ENCODE measurements at places on chromosomes 6 and 20.

DNA sequence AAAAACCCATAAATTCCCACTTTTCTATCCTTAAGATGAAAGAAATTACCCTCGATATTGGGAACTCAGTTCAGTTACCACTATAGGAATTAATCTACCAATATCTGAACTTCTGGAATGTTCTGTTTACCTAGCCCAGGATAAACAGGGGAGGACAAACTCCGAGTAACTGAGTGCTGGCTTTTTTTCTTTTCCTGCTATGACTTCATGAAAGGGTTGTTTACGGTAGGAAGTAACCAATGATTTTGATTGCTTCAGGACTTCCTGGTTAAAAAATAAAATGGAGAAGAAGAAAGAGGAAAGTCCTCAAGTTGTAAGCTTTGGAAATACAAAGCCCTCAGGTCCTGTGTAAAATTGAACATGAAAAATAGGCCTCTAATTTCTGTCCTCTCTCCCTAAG, 167.7 kb downstream of the ZNF217 start:
- no peak for DNase-seq

- no peak for DNase-seq
These were observed 154.5 kb downstream of the CFAP61 start for GRCh38 chr20:20206788-20207187.

DNA sequence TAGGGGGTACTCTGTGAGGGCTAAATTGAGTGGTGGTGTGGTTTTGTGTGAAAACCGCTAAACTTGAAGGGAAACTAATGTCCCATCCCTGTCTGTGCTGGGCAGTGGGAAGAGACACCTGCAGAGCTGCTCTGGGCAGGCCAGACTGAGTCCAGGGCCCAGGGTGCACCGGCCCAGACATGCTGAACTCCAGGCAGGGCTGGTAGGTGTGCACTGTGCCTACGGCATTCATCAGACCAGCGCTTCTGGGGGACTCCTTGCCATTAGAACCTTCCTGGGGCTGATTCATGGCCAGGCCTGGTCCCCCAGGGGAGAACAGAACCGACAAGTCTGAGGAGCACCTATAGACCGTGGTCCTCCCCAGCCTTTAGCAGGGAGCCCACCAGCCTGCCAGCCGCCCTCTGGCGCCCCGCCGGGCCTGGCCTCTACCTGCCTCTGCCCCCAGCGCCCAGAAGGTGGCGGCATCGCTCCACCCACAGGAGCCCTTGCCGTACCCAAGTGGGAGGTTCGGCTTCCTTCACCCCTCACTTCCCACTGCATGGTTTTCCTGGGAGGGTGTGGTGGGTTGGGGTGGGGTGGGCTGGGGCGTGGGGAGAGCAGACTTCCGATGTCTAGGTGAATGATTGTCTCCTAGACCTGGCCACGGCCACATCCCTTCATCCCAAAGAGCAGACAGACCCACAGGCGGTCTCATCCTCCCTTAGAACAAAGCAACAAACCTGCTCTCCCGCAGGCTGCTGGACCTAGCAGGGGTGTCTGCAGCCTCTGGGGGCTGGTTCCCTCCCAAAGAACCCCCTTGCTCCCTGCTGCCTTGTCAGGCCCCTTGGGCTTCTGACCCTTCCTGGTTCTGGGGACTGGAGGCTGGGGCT, 15.5 kb downstream of the CCDC167 start:
- DNase-seq = peak; percentile 88

DNA sequence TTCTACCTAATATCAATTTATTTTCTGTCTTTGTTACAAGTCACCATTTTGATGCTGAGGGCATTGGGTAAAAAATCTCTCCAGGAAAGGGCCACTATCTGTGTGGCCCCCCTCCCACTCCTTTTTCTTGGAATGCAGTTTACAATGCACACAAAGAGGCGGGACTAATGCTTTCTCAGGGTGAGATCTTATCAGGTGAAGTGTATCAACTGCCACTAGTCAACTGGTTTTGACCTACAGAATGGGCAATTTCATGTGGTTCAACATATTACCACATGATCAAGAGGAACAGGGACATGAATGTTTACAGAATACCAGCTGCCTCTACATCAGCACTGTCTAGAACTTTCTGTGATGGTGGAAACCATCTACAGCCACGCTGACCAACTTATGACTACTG, 3.7 kb downstream of the RRBP1 start:
- DNase-seq = no peak

- no peak for DNase-seq
These were observed 9.7 kb upstream of the SLCO4A1 start for GRCh38 chr20:62632575-62633090.

DNA sequence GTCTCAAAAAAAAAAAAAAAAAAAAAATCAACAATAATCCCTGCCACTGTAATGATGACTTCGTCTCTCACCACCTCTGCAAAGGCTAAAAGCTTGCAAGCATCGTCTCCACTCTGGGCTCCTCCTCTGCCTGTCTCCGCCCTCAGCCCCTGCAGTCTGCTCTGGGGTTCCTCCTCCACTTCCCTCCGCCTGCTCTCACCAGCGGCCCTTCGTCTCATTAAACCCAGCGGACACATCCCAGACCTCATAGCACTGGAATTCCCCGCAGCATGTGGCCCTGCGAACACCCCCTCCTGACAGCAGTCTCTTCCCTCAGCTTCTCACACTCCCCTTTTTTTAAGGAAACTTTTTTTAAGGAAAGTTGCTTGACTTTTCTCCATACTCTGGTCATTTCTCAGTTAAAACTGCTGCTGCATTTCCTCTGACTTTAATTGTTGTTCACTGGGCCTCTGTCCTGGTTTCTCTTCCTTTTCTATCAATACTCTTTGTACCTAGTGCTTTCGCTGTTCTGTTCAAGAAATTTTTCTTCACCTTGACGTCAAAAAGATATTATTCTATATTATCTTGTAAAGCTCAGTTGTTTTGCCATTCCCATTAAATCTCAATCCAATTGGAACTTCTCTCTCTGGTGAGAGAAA, 70.9 kb upstream of the PLEKHG1 start:
- DNase-seq = no peak

GRCh38 chr6:30819297-30819917, 64.9 kb upstream of the DDR1 start:
- DNase-seq = no peak

GRCh38 chr6:167826896-167827582, at the start of gene AFDN:
Gene AFDN, plus strand, starts transcription at chr6:167826911. Its CDS starts 222 bp downstream, at chr6:167827133.
- DNase-seq = peak; percentile 45

- DNase-seq = no peak
These were observed 575.9 kb upstream of the JAG1 start for GRCh38 chr20:11249683-11250082.

- DNase-seq = no peak
These were observed 98.3 kb downstream of the MACROD2 start for GRCh38 chr20:14093652-14094051.

DNA sequence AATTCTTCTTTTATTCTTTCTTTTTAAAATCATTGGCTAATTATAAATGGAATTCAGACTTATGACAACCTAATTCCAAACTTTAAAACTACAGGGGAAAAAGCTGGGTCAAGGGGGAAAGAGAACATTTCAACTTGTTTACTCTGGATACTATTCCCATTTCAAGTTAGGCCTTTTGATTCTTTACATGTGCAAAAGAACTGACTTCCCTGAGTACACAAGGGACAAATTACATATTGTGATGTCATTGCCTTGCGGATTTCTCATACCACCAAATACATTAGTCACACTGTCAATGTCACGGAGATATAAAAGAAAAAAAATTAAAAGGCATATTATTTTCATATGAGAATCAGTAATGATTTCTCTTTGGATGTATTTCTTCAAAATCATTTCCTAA, 96.5 kb upstream of the TBX18 start:
- DNase-seq = no peak

GRCh38 chr6:121853686-121854085, 418.2 kb downstream of the GJA1 start:
- DNase-seq = no peak

DNA sequence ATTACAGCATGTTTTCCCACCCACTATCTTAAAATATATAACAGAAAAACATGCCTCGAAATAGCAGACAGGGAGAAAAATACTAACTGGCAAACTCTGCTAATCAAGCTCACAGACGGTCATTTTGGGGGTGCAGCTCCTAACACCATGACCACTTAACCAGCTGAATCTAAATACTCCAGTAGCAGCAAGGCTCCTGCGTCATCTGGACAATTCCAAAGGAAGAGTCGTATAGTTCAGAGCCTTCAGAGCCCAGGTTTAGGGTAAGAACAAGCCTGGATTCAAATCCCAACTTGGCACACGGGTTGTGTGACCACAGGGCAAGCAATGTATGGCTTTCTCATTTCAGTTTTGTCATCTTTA, 81.3 kb upstream of the COL21A1 start:
- DNase-seq = no peak

DNA sequence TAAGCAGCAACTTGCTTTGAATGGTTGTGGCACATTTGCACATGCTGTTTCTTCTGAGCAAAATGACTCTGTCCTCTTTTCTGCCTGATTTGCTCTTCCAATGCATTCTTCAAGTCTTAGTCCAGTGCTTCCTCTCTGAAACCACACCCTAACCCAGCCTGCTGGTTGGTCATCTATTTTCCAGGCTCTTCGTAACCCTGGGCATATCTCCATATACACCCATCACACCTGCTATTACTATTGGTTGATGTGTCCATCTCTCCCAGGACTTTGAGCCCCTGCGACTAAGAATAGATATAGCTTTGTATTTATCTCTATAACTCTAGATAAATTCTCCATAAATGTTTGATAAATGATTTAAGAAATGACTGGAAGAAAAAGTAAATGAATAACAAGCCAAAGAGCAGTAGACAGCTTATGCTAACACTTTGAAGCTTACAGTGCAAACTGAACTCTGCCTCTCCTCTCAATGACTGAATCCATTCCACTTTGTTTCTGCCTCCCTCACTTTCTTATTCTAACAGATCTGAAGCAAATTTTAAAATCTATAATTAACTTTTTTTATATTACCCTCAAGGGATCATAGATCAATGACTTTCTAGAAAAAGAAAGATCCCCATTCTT, 59.7 kb upstream of the NT5E start:
- DNase-seq = no peak

GRCh38 chr20:10728873-10729670, 55.3 kb upstream of the JAG1 start:
- DNase-seq = no peak

DNA sequence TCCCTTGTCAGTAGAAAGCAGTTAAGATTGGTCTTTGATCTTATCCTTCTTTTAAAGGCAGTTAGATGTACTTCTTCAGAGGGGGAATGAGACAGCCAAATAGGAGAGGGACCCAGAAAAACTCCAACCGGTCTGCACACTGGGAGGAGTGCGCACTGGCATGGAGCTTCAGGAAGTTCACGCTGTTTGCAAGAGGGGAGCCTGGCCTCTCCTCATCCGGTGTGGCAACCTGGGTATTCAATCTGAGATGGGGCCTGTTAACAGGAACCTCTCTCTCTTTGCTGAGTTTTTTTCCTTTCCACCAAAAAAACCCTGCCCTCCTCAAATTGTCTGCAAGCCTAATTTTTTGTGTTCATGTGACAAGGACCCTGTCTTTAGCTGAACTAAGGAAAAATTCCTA, 162.5 kb upstream of the OLIG3 start:
- DNase-seq = no peak

- DNase-seq = no peak
These were observed 48.3 kb downstream of the ATXN1 start for GRCh38 chr6:16712931-16713484.

GRCh38 chr6:3501826-3502500, 45.1 kb upstream of the SLC22A23 start:
- DNase-seq = no peak

DNA sequence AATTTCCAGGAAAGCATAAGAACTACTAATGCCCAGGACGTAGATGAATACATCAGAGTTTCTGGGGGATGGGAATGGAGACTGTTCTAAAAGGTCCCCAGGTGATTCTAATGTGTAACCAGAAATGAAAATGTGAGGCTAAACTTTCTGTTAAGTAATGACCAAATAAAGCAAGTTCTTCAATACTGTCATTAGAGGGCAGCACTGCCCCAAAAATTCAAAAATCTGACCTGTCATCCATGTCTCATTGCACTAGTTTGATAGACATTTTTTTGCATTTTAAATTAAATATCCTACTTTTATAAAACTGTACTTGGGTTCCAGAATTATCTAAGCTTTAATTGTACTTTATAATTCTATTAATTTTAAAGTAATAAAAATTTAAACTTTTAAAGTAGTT, 94.9 kb downstream of the RFX6 start:
- no peak for DNase-seq

GRCh38 chr20:62745952-62746288, 37.3 kb downstream of the NTSR1 start:
- peak; percentile 14 for DNase-seq

DNA sequence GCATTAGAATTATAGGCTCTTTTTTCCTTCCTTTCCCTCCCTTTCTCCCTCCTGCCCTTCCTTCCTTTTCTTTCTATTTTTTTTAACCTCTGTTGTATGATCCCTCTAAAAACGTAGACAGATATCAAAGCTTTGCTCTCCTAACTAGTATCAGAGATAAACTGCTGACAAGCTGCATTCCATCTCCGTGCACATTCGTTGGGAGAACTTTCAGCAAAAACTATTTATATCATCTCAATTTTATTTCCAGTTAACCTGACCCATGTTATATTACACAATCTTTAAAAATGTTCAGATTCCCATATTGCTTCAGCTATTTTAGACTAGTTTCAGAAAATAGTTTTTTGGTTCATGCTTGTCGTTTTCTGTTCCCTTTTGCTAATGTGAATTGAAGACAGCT, 47.3 kb downstream of the RNF217 start:
- no peak for DNase-seq

- DNase-seq = no peak
These were observed 132.6 kb downstream of the PRL start for GRCh38 chr6:22164236-22164635.

- DNase-seq = no peak
These were observed 232.6 kb upstream of the CDYL start for GRCh38 chr6:4543596-4543995.

DNA sequence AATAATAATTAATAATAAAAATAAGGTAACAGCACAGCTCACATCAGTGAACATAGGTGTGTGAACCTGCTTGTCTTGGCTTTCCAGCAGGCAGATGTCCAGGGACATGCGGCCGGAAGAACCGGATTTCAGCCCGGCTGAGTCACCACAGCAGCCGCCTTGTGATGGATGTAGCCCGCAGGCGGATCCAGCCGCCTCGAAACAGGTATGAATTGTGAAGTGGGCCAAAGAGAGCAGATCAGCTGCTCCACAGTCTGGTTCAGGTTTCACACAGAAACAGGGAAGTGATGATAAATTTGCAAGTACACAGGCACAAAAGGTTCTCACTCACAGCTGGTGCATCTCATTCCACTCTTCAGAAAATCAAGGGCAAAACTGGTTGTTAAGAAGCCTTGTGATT, 55.1 kb downstream of the ID4 start:
- no peak for DNase-seq

- no peak for DNase-seq
These were observed 13.5 kb upstream of the SERPINB6 start for GRCh38 chr6:2984738-2985406.

DNA sequence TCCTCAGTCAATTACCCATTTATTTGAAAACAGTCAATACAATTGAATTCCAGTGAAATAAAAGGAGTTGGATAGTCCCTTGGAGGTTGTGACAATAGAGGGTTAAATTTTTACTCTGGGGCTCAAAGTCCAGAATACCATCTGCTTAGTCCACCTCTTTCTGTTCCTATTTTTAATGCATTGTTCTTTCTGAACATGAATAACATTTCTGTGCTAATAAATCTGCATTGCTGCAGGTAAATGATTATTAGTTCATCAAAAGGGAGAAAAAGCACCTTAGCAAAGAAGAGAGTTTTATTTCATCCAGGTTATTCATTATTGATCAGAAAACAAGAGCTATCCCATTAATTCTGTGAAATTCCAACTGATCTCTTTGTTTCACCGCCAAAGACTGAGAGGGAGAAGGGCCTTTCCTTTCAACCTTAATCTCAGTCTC, 166.1 kb upstream of the OLIG3 start:
- no peak for DNase-seq
